ENCODE measurements at places on chromosomes 6 and 20.

DNA sequence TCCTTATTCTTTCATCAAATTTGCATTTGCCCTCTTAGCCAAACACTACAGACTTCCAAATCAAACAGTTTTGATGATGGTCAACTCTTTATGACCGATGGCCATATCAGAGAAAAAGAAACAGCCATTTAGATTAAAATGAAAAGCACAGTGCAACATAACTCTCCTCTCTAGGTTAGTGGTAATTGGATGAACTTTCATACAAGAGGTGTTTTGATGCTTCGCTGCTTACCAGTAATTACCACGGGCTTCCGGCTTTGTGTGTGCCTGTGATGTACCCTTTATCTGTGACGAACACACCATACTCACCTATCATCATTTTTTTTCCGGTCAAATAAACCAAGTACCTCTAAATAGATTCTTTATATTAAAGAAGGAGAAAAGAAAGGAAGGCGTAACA, 181.8 kb downstream of the FOXA2 start:
- peak; percentile 43 for DNase-seq

GRCh38 chr20:37042986-37043972, 52.5 kb downstream of the RBL1 start:
- no peak for DNase-seq

- no peak for DNase-seq
Observed at GRCh38 chr6:37793067-37793466, 26.5 kb upstream of the ZFAND3 start.

GRCh38 chr6:121436960-121437850, 1.8 kb downstream of the GJA1 start:
- DNase-seq: no peak

GRCh38 chr6:167700199-167700598, 126.5 kb upstream of the AFDN start:
- DNase-seq: no peak

DNA sequence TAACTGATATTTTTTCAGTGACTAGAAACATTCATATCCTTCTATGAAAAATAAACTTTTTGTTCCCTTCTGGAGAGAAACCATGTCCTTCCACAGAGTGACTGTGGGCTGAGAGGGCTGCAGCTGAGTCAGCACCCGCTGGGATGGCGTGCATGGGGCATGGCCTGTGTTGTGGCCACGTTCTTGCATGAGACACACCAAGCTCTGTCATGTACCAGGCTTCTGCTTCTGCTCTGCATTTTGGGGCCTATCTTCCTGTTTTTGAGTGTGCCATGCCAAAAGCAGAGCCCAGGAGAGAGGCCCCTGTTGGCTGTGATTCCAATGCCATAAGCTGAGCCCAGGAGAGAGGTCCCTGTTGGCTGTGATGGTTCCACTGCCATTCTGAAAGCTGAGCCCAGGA, 10.8 kb downstream of the APMAP start:
- DNase-seq: no peak

DNA sequence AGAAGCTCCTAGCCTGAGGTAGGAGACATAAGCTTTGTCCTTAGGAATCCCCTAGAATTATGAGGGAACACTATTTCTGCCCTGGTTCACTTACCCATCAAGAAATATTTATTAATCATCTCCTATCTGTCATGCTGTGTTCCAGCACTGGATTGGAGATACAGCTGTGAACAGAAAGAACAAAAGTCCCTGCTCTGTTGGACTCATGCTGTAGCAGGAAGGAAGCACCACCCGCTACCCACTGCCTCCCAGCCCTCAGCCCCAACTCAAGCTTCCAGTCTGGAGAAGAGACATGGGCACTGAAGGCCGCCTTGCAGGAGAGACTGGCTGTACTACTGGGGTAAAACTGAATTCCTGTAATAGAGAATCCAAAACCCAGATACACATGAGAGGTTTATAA, 78.0 kb downstream of the MDGA1 start:
- no peak for DNase-seq

DNA sequence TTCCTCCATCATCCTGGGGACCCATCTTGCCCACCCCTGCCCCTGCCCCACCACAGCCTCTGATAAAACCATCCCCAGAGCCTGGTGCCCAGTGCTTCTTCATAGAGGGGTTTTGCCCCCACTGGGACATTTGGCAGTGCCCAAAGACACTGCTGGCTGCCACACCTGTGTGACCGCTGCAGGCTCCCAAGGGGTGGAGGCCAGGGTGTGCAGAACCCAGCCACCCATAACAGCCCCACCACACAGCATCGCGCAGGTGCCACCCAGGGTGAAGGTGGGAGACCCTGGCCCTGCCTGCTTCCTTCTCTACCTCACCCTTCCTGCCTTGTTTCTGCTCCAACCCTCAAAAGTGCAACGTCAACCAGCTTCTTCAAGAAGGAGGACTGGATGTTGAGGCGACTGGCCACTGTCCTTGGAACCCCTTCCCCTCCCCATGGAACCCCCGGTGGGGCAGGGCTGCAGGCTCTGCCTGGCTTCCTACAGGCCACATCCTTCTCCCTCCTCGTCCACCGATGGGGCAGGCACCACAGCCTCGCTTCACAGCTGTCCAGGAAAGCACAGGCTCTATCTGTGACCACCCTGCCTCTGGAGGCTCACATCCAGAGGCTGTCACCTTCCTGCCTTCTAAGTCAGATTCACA, 79.2 kb upstream of the MPC1 start:
- DNase-seq: no peak

DNA sequence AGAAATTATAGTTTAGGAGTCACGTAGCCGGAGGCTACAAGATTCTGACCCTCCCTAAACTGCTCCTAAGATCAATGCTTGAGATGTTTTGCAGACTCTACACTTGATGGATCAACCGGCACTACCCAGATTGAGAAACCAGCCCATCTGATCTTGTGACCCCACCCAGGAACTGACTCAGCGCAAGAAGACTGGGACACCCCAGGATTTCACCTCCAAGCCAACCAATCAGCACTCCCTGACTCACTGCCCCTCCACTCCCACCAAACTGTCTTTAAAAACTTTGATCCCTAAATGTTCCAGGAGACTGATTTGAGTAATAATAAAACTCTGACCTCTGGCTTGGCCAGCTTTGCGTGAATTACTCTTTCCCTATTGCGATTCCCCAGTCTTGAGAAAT, 99.8 kb downstream of the OPRM1 start:
- no peak for DNase-seq

DNA sequence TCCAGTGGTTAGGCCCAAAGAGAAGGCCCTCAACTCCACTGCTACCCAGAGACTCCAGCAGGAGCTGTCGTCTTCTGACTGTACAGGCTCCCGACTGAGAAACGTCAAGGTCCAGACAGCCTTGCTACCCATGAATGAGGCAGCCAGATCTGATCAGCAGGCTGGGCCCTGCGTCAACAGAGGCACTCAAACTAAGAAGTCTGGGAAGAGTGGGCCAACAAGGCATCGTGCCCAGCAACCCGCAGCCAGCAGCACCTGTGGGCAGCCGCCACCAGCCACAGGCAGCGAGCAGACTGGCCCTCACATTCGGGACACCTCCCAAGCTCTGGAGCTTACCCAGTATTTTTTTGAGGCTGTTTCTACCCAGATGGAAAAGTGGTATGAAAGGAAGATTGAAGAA, 8.1 kb downstream of the LYRM2 start:
- DNase-seq: no peak

DNA sequence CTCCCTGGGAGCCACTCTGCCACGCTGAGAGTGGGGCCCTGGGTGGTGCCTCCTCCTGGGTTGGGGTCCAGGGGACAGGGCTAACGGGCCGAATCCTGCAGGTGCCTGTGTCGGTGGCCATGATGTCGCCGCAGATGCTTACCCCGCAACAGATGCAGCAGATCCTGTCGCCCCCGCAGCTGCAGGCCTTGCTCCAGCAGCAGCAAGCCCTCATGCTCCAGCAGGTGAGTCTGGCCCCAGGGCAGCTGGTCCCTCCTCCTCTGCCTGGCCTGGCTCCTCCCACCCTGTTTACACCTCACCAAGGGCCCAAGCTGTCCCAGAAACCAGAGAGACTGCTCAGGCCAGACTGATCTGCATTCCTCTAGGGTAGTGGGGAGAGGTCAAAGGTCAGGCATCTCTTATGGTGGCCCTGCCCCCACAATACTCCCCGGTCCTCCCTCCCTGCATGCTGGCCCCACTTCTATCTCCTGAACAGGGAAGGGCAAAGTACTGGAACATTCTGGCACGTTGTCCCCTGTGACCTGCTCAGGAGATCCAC, 38.6 kb downstream of the FOXP4 start:
- DNase-seq: no peak

DNA sequence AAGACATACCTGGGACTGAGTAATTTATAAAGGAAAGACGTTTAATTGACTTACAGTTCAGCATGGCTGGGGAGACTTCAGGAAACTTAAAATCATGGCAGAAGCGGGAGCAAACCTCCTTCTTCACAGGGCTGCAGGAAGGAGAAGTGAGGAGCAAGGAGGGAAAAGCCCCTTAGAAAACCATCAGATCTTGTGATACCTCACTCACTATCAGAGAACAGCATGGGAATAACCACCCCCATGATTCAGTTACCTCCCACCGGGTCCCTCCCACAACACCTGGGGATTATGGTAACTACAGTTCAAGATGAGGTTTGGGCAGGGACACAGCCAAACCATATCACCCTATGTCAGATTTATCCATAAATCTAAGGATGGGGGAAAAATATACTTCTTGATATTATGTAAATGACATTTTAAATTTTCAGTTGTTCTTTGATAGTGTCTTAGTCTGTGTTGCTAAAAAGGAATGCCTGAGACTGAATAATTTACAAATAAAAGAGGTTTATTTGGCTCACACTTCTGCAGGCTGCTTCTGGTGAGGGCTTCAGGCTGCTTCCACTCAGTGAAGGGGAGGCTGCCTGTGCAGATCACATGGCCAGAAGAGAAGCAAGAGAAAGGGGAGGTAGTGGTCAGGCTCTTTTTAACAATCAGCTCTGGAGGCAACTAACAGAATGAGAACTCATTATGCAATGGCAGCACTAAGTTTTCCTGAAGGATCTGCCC, 1.2 kb upstream of the MCM9 start:
- DNase-seq: no peak

DNA sequence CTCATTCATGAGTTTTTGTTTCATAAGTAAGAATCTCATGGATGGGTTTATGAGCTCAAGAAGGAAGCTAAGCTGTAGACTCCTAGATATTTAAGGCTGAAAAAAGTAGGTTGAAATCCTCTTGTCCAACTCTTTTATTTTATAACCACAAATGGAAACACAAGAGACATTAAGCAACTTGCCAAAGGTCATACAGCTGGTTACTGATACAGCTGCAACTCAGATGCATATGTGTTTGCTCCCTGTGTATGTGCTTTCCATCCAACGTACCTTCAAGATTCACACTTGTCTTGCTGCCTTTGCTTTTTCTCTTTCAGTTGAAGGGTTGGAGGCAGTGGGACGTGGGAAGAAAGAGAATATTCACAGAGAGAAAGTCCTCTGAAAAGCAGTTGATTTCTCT, 153.5 kb upstream of the STMND1 start:
- DNase-seq: no peak

- DNase-seq: no peak
Observed at GRCh38 chr6:160494576-160494975, 146.4 kb downstream of the SLC22A3 start.

DNA sequence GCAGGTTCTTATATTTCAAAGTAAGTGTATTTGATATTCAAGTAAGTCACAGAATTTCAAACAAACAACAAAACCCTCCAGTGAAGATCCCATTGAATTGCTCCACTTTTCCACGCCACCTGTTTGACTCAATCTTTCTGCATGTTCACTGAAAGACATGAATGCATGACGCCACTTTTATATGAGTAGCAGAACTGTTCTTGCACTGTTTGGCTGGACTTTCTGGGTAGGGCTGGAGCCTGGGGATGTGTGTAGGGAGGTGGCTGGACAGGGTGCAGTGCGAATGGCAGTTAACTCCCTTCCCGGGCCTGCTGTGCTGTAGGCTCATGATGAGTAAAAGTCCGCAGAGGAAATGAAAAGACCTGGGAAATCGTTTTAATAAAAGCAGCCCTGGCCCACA, 39.7 kb downstream of the IL20RA start:
- DNase-seq: no peak

GRCh38 chr6:39102821-39103136, 12.2 kb downstream of the SAYSD1 start:
- no peak for DNase-seq

GRCh38 chr6:160418370-160418769, 70.2 kb downstream of the SLC22A3 start:
- DNase-seq: no peak

- no peak for DNase-seq
Observed at GRCh38 chr6:65259982-65260381, 447.0 kb downstream of the EYS start.

- DNase-seq: no peak
Observed at GRCh38 chr6:45416700-45417099, 39.0 kb upstream of the SUPT3H start.

DNA sequence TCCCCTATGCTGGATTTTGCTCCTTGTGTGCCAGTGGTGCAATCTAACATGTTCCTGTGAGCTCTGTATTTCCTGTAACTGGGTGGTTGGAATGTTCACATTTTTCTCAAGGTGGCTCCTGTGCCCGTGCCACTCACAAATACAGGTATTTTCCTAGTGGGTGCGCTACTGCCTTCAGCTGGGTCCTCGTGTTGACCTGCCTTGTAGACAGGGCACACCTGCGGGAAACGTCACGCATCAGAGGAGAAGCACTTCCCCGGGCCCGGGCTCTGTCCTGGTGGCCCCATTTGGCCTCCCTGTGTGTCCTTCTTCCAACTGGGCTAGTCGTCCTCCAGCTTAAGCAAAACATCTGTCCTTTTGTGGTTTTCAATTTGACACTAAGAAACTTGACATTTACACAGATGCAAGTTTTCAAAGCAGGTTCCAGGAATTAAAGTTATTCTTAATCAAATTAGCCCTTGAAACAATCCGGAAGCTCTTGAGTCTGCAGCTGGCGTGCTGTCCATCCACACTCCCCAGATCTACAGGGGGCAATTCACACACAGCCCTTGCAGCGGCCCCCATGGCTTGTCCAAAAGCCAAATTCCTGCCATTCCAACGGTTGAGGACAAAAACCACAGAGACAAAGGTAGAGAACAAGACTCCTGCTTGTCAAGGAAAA, 275.1 kb downstream of the CDC5L start:
- no peak for DNase-seq

DNA sequence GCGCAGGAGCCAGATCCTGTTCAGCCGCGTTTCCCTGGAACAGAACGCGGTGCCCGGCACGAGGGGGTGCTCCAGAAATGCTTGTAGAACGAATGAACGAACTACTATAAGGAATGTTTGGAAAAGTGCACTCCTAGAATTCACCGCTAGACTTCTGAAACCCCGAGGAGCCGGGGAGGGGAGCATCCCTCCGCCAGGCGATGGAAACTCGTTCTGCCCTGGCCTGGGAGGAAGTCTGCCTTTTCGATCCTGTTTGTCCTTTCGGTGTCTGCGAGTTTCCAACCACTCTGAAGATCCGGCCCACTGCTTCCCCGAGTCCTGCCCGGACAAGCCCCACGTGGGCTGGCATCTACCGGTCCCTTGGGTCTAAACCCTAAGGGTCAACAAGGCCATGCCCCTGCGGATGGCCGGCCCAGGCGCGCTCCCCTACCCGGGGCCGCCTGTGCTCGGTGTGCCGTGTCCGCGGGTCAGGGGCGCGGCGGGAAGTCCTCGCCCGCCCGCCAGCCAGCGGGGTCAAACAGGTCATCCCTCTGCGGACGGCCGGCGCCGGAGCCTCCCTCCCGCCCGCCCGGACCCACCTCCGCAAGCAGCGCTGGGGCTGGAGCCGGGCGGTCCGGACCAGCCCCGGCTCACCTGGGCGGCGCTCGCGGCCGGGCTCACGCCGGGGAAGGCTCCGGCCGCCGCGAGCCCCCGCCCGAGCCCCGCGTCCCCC, 526 bp downstream of the SULF2 start:
- DNase-seq: no peak

Measured in NCI-H1436 (cell line).